Panc1 (cell line): ENCODE measurements at places on chromosomes 6 and 20. TPM values are rescaled to one million over a fixed set of nuclear protein-coding genes. Genes with fewer than 3 reads are reported as not detected.

Gene ACTL10
- total RNA-seq, result not detected

GRCh38 chr20:44171775-44172571, 15.0 kb downstream of the JPH2 start:
- no peak for DNase-seq

- no peak for DNase-seq
These were observed 174.3 kb downstream of the CDH4 start for GRCh38 chr20:61426352-61426751.

DNA sequence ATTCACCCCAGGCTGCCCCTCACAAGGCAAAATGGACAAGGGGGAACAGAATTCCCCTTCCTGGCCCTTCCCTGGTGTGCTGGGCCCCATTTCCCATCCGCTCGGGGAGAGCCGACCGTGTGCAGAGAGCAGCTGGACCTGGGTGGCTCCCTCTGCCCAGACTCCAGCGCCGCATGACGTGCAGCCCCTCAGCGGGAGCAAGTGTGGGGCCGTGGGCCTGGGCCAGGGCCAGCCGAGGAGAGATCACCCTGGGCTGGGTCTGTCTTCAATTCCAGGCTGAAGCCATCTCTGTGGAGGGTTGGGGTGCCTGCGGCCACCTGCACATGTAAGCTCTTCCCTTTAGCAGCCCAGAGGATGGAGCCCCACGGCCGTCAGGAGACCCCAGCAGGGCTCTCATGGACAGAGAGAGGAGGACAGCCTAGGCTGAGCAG, 241.8 kb downstream of the TTLL2 start:
- no peak for DNase-seq

Gene C20orf202
- not detected for total RNA-seq

- no peak for DNase-seq
These were observed 225.7 kb downstream of the HAO1 start for GRCh38 chr20:7714549-7714948.

- no peak for DNase-seq
These were observed 71.2 kb downstream of the TIAM2 start for GRCh38 chr6:155066361-155066760.

- DNase-seq, result no peak
These were observed 181.1 kb upstream of the SUPT3H start for GRCh38 chr6:45558858-45559257.

DNA sequence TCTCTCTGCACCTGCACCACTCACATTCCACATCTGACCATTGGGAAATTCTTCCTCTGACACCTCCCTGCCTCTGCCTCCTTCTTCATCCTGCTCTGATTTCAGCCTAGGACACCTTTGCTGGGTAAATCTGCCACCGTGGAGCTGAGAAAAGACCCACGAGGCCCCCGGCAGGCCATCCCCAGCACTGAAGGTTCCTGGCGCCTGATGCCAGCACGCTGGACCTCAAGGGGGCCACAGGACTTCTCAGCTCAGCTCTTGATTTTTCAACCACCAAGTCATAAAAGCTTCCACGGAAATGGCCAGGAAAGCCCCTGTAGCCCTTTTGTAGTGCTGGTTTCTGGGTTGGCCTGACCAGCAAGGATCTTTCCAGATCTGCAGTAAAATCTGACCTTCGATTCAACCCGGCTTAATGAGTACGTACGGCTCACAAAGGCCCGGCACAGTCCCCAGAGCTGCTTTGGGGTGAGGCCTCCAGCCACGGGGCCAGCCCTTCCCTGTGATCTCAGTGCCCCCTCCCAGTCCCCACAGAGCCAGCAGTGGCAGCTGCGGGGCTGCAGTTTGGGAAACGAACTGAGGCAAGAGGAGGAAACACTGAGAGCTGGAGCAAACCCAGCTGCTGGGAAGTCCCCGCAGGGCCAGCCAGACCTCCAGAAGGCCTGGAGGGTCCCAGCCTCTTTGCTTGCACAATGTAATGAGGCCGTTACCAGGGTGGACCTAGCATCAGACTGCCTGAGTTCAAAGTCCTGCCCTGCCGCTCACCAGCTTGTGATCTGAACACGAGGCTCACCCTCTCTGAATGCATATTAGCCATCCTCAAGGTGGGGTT, 157.5 kb downstream of the BMP7 start:
- no peak for DNase-seq

Gene DBNDD2
- 55.4 TPM for total RNA-seq

GRCh38 chr6:156977527-156978291, 200.5 kb downstream of the ARID1B start:
- no peak for DNase-seq

DNA sequence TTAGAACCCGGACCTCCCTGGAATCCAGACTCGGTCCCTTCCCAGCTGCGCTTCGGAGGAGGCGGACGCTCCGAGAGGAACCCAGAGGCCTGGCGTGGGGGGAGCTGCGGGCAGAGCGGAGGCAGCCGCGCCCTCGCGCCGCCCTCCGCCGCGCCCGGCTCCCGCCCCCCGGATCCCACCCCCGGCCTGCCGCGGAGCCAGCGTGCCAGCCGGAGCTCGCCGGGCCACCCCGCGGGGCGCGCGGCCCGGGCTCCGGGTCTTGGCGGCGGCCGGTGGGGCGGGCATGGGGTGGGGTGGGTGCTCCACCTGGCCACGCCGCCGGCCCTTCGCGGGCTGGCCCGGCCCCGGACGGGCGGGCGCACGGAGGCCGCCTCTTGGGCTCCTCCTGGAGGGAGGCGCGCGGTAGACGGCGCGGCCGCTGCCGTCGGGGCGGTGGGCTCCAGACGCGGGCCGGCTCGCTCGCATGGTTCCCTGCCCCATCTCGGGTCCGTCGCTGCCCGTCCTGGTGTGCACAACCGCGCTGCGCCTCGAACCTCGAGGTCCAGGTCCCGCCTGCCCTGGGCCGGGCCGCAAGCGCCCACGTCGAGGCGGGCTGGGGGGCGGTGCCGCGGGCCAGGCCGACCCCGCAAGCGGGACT, 592 bp upstream of the CDYL start:
- no peak for DNase-seq

Gene FBXO9
- 60.0 TPM for total RNA-seq

- DNase-seq, result no peak
These were observed 24.9 kb upstream of the PLN start for GRCh38 chr6:118523216-118523615.

DNA sequence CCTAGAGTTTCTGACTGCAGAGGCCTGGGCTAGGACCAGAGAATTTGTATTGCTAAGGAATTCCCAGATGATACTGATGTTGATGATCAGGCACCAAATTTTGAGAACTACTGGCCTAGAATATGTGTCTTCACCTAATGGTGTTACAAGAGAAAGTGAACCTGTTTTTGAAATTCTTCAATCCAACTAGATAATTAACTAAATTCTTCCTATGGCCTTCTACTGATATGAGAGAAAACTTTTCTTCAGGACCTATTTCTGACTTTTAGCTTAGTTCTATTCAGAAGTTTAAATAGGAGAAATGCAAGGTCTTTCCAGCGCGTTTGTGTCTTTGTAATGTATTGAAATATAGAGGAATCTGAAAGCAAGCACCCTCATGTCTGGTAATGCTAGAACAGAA, 7.3 kb downstream of the NKAIN2 start:
- DNase-seq, result no peak

Gene DEFB124
- not detected for total RNA-seq

Gene KCNK15
- 7.4 TPM for total RNA-seq

Gene IFT52
- total RNA-seq, result 29.2 TPM

DNA sequence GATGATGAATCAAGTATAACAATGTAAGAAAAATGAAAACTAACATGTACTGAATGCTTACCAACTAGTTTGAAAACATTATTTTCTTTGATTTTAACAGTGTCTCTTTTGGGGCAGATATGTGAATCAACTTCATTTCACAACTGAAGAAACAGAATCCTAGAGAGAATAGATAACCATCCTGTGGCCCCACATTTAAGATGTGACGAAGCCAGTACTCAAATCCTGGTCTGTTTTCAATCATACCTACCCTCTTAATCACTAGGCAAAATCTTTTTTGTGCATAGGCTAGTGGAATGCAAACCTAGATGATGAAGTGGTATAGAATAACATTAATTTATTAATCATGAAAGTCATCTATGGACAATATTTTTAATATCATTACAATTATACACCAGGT, 371.6 kb upstream of the EPHA7 start:
- no peak for DNase-seq

Gene FLRT3
- total RNA-seq, result 0.67 TPM
